ENCODE measurements at places on chromosomes 11 and 22. TPM values are rescaled to one million over a fixed set of nuclear protein-coding genes. Genes with fewer than 3 reads are reported as not detected.

Gene AP5B1
- 4.7 TPM for total RNA-seq

Gene ADAMTS8
- 2.8 TPM for total RNA-seq

DNA sequence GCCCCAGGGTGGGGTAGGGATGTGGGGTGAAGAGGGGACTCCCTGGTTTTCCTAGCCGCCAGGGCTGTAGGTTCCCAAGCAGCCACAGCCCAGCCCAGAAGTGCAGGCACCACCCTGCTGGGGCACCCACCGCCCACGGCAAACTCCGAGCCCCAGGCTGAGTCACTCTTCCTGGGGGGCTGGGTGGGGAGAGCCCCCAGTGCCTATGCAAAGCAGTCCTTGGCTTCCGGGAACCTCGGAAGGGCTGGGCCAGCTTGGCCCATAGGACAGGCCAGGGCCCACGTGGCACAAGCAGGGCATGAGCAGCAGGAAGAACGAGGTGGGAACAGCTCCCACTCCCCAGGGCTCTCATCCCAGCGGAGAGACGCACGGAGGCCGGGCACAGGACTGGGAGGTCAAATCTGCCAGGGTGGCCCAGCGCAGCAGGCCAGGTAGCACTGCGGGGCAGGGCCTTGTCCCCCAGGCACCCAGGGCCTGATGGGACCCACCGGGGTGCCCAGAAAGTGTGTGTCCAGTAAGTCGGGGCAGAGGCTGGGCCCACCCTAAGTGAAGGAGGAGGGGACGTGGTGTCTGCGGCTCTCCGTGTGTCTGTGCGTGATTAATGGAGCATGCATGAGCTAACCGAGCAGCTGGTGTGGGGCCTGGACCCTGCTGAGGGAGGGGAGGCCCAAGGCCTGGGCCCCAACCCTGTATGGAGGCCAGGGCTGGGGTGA is 4.6 kb upstream of the IL17REL start:
- DNase-seq, result no peak

DNA sequence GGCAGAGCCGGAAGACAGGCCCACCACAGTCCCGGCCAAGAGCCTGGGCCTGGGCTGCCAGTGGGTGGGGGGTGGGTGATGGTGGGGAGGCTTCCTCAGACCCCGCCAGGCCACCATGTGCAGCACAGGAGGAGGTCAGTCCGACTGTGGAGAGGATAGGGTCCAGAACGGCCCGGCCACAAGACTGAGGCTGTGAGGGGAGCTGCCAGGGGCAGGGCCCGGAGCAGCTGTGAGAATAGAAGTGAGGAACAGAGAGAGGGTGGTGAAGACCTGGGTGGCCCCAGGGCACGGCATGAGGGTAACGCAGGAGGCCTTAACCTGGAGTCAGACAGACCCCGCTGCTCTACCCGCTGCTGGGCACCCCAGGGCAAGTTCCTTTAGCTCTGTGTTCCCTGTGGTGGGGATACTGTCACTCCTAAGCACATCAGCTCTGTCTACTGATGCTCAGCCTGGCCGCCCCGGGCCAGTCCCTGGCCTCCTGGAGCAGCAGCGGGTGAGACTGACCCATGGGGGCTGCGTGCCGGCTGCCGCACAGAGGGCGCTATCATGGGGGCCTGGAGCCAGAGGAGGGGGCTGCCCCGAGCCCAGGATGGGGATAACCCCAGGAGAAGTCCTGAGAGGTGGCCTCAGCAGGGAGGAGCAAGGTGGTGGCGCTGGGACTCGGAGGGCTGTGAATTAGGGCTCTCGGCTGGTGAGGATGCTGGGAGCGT is 1.7 kb downstream of the FERMT3 start:
- no peak for DNase-seq

DNA sequence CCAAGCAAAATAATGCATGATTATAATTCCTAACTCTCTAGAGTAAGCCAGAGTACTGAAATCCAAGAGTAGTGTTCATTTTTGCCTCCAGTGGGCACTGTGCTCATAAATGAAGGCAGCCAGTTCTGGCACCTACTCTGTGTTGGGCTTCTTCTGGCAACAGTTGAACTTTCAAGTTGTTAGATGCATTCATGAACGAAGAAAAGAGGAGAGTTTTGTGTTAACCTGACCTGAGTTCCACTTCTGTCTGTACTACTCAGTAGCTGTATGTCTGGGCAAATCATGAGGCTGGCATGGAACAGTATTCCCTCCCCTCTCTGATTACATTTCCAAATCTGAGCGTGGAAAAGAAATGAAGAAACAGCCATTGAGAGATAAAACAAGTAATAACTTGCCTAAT is 20.3 kb upstream of the TENM4 start:
- DNase-seq, result no peak

GRCh38 chr11:16891165-16891564 is 123.0 kb downstream of the PLEKHA7 start:
- DNase-seq, result no peak

DNA sequence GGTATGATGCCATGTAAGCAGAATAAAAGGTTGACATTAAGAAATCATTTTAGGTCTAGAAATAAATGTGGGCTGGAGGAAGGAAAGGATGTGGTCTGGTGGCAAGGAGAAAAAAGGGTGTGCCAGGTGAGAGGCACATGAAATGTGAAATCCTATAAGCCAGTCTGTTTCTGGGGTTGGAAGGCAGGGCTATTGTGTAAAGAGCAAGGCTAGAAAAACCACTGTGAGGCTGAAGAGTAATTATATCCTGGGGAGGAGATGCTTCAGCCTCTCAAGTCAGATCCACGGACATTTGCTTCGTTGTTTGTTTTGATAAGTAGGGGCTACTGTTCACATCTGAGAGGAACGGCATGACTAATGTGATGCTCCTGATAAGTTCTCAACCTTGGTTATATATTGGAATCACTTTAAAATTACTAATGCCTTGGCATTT is 77.5 kb upstream of the CTSC start:
- no peak for DNase-seq

- DNase-seq, result no peak
These were observed 72.5 kb upstream of the C11orf87 start for GRCh38 chr11:109349276-109350080.

- no peak for DNase-seq
These were observed 4.3 kb upstream of the PHLDA2 start for GRCh38 chr11:2933375-2934020.

- DNase-seq, result no peak
These were observed 79.1 kb upstream of the LINC01488 start for GRCh38 chr11:69402251-69402887.

Data from occipital lobe (tissue), 3 donors.